NCI-H2107 (cell line): ENCODE measurements at places on chromosomes 12 and 14.

DNA sequence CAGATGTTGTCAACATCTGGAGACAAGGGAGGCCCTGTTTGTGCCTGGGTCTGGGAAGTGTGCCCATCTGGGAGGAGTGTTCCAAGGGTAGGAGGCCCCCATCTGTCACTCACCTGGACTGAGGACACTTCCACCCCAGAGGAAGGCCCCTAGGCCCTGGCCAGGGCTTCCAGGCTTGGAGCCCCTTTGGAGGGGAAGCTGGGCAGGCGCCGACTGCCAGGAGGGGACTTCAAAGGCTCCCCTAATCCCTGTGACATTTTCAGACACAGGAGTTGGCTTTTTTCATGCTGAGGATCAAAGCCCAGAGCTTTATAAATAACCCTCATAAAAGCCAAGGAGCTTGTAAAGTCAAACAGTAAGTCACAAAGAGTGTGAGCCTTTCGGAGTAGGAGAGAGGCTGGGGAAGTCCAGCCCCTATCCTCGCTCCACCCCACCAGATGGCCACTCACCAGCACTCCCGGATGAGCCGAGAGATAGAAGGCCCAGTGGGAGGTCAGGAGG, 17.6 kb upstream of the FAM222A start:
- no peak for DNase-seq

GRCh38 chr12:64006211-64006825, 161.8 kb downstream of the SRGAP1 start:
- DNase-seq, result no peak

DNA sequence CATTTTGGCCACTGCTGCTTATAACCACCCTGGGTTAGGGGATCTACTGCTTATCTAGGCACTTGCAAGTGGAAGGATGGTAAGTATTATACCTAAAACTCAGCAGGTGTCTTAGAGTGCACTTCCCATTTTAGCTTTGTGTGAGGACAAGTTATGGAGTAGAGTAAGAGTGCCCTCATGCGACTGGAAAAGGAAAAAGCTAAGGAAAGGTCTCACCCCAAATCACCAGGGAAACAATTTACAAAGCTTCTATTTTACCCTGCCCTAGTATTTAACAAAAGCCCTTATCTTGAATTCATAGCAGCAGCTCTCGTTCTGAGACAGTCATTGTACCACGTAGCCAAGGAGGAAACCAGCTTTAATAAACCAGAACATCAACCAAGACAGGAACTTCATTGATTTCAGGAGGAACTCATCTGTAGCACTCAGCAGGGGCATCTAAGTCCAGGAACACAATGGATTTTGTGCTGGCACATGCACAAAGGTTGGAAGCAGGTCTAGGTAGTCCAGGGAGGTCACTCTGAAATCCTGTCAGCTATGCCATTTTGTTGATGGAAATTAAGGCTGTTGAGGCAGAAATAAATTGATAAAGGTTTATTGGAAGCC, 2.9 kb downstream of the RDH12 start:
- peak; percentile 58 for DNase-seq

GRCh38 chr12:13049816-13050215, 5.6 kb downstream of the FAM234B start:
- DNase-seq, result no peak

DNA sequence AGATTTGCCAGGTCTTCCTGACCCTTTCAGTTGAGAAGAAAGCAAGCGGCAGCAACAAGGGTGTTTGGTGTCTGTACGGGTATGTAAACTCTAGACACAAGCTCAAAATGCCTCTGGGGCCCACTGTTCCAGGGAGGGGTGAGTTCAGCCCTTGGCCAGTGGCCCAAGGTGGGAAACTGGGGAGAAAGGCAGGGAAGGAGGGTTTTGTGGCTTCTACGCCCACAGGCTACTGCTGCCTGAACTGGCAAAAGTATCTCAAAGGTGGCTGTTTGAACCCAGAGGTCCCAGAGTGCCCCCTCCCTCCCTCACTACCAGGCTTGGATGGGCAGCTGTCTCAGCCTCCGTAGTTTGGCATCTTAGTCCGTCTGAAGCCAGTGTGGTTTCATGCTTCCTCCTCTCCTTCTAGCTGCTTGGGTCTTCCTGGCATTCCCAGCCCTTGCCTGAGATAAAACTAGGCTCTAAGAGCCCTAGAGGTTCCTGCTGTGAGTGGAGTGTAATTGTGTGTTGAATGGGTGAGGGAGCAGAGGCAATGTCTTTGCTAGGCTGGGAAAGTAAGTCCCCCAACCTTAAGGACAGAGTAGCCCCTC, 5.5 kb downstream of the HOXC5 start:
- DNase-seq, result no peak

- no peak for DNase-seq
These were observed 84.4 kb upstream of the NEDD1 start for GRCh38 chr12:96822641-96823040.

DNA sequence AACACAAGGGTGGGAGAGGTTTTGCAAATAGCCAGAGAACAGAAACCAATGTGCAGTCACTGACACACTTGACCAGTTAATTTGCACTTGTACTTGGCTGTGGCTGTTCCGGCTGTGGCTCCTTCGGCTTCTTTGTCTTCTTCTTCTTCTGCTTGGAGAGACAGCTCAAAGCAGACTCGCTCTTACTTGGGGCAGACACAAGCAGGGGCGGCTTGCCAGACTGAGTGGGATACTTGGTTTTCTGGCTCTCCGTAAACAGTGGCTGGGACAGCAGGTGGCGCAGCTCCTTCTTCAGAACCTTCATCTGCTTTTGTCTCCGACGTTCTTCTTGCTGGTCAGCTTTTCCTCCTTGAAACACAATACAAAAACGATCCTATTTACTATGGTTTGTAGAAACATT, 25.0 kb downstream of the OTUB2 start:
- no peak for DNase-seq

GRCh38 chr12:104219361-104219892, 3.8 kb downstream of the TXNRD1 start:
- DNase-seq, result no peak

GRCh38 chr12:120835657-120836056, 68.5 kb downstream of the SPPL3 start:
- DNase-seq, result peak; percentile 21

- no peak for DNase-seq
These were observed 9.0 kb upstream of the SIX1 start for GRCh38 chr14:60658211-60658690.

DNA sequence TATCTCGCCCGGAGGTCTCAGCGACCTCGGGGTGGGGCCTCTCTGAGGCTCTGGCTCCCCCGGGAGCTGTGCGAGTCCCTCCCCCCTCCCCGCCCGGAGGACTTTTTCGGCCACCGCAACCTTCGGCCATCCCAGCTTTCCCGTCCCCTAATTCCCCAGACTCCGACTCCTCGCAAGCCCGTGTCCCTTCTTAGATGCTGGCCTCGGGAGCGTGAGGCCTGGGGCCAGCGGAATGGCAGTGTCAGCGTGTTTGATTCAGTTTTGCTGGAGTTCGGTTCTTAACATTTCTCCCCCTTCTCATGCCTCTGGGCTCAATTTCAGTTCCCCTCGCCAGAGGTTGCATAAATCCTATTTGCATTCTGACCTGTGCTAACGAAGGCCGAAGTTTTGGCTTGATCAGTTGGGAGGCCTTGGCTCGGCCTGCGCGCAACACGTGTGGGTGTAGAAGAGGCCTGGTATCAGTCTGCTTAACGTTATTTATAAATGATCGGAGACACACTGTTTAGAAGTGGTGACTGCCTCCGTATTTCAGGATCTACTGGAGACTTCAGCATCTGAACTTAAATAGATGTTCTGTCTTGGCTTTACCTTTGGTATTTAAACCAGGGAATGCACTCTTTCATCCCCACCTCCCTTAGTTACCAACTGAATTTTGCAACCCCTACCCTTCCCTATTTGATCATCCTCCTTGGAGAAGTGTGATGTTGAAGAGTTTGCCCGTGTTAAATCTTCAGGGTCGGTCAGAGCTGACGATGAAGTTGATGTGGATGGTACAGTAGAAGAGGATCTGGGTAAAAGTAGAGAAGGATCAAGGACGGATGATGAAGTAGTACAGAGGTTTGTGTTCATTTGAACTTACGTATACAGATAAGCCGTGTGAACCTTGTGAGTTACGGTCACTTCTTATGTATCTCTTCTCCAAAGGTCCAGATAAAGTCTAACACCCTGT, 851 bp downstream of the HSP90B1 start:
- DNase-seq, result no peak

DNA sequence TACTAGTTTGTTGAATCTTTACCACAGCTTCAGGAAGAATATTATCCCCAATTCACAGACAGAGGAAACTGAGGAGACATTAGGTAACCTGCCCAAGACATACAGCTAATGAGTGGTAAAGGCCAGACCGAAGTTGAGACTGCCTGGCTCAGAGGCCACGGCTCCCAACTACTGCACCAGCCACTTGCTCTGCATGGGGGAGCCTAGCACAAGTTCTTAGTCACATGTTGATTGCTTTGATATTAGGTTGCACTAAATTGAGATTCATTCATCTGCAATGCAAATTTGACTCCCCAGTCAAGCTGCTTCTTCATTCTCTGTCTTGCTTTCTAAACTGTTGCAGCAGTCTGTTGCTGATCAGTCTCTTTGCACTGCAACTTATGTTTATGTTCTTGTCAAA, 25.9 kb upstream of the POLR3B start:
- DNase-seq, result no peak

DNA sequence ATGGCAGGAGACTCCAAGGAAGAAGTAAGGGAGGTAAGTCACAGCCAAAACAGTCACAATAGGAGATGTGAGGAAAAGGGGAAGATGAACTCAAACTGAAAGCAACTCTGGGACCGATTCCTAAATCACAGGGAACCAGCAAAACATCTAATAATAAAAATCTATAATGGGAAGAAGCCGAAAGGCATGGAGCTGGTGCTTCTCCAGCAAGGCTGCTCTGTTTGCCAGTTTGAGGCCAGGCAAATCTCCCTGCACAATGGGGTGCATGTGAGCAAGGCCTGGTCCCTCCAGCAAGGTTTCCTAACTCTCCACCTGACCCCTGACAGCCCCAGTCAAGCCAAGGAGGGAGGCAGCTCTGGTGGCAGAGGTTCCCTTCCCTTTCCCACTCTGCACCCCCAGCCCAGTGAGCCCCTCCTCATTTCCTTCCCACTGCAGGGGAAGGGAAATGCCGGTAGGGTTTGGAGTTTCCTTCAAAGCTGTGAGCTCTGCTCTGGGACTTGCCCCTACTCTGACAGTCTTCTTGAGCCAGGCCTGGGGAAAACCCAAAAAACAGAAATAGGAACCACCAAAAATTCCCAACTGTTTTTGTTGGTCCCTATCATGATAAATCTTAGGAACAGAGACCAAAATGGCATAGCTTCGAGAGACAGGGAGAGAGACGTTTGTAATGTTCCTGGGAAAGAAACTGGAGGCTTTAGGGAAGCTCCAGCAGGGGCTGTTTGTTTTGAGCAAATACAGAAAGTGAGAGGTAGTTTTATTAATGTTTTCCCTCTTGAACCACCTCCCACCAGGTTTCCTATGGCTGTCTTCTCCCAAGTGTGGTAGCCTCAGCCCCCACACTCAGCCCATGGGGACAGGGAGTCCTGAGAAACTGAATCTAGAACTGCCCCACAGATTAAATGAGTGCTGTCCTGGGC, 34.6 kb downstream of the FMNL3 start:
- DNase-seq, result no peak

- DNase-seq, result no peak
These were observed 375.1 kb downstream of the IPO8 start for GRCh38 chr12:30320561-30320960.

DNA sequence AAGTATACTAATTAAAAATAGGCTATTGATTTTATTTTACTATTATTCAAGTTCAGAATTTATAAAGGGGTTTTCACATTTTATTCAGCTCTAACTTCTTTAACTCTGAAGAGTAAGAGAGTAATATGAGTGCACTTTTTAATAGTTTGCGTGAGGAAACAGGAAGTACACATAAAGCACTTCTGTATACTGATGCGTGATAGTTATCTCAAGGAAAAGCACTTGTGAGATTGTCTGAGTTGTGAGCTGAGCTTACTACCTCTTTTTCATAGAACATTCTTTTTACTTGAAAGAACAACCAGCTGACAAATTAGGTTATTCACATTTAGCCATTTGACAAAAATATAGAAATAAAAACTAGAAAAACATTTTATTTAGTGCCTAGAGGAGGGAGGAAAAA, 1.9 kb downstream of the RAD51AP1 start:
- DNase-seq, result no peak

- DNase-seq, result no peak
These were observed 51.4 kb downstream of the PLEKHG7 start for GRCh38 chr12:92753976-92754885.

- DNase-seq, result no peak
These were observed 107.9 kb upstream of the GZMB start for GRCh38 chr14:24741871-24742270.

DNA sequence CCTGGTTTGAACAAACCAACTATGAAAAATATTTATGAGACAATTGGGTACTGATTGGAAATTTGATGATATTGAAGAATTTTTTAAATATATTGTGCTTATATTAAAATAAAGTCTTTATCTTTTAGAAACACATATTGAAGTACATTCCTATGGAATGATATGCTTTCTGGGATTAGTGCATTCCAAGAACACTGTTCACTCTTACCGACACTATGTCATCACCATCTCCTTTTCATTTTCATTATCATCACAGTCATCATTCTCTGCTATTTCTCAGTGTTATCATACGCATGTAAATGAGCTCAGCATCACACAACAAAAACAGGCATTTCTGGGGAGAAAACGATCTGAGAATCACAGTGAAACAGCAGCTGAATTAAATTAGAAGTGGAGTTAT, 513.3 kb upstream of the CCDC196 start:
- no peak for DNase-seq

DNA sequence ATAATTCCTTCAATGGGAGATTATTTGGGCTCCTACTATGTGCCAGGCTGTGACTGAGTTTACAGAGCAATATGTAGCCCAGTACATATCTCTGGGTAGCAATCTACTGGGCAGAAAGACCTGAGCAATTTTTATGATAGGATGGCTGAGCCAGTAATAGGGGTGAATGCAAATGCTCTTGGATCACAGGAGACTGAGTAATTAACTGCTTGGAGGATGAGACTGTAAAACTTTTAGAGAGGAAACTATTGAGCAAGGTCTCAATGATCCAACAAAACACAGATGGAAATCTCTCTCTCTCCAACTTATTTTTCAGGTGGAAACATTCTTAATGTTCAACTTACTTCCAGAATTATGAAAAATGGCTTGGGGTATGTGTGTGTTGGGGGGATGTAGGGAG, 402.2 kb downstream of the AEBP2 start:
- no peak for DNase-seq

DNA sequence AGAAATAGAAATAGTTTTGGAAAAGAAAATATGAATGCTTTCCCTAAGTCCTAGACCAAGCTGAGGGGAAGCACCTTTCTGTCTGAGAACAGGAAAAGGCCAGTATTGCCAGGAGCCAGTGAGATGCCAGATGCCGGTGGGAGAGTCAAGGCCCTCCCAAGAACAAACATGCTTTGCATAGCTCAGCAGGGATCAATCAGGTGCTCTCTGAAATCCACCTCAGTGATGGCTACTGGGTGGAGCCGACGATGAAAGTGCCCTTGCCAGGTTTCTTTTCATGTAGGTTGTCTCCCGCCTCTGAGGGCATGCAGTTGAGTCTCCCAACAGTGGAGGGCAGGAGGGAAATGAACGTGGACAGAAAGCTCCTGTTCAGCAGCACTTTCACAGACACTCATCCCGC, 28.3 kb downstream of the DEGS2 start:
- DNase-seq, result peak; percentile 74
